ENCODE measurements at places on chromosomes 2 and 18.

- no peak for DNase-seq
These were observed 83.2 kb upstream of the CYP1B1 start for GRCh38 chr2:38159191-38159590.

GRCh38 chr2:159046966-159047365 lies 78.5 kb downstream of the TANC1 start:
- DNase-seq = peak; percentile 44

- no peak for DNase-seq
These were observed 8.1 kb upstream of the DUSP2 start for GRCh38 chr2:96153291-96153713.

DNA sequence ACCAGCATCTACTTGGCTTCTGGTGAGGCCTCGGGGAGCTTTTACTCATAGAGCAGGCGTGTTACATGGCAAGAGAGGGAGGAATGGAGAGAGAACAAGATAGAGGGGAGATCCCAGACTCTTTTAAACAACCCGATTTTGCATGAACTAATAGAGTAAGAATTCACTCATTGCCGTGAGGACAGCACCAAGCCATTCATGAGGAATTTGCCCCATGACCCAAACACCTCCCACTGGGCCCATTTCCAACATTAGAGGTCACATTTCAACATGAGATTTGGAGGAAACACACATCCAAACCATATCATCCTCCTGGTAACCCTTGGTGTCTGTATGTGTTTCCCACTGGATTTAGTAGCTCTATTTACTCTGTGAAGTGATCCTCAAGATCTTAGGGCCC lies 249.9 kb upstream of the SP5 start:
- DNase-seq = no peak

DNA sequence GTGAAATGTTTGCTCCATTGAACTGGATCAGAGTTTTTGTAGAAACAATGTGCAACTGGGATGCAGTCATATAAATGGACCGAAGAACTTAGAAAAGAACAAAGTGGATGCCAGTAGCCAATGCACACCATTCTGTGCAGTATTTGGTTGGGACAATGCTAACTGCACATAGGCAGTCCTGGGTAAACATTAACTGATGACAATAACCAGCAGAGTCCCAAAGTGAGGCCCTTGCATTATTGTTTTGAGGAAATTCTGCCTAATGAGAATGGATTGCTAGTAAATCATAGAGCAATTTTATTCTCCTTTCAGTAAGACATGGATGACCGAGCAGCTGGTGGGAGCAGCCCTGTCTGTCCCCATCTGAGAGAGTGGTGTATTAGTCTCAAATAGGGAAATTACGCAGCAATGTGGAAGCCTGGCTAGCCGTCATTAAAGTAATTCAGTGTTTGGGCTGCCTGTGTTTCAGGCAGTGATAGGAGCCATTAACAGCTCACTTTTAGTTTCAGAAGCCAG lies 94.9 kb downstream of the KCTD1 start:
- no peak for DNase-seq

DNA sequence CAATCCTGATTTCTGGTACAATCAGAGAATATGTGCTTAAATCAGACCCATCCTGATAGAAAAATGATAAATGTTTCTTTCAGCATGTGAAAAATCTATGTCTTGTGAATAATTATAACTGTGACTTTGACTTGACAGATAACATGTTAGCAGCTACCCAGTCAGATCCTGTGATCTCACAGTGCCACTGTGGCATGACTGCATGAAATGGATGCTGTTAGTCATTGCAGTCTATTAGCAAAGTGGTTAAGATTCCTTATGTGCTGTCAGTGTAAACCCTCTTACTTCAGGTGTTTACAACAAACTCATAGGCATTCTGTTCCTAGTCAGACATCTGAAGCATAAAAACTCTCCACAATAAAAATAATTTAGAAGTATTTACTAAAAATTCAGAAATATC lies 244.6 kb upstream of the RND3 start:
- DNase-seq = no peak

DNA sequence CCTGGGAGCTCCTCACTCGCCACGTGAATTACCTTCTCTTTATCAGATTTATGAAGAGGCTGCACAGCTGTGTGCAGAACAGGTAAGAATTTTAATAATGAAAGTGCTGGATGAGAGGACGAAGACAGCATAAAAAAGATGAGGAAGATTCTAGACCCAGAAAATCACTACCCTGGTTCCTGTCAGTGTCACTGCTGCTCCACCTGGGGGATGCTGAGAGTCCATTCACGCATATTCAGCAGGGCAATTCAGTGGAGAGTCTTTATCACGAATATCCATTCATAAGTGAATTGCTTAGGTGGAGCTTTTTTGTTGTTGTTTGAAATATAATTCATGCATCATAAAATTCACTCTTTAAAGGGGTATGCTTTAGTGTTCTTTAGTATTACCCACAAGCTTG lies 52.0 kb downstream of the MRPL33 start:
- no peak for DNase-seq

GRCh38 chr18:57806978-57807285 lies 3.8 kb upstream of the ATP8B1 start:
- no peak for DNase-seq

- DNase-seq = no peak
These were observed 334.8 kb downstream of the DYSF start for GRCh38 chr2:71788186-71788525.

DNA sequence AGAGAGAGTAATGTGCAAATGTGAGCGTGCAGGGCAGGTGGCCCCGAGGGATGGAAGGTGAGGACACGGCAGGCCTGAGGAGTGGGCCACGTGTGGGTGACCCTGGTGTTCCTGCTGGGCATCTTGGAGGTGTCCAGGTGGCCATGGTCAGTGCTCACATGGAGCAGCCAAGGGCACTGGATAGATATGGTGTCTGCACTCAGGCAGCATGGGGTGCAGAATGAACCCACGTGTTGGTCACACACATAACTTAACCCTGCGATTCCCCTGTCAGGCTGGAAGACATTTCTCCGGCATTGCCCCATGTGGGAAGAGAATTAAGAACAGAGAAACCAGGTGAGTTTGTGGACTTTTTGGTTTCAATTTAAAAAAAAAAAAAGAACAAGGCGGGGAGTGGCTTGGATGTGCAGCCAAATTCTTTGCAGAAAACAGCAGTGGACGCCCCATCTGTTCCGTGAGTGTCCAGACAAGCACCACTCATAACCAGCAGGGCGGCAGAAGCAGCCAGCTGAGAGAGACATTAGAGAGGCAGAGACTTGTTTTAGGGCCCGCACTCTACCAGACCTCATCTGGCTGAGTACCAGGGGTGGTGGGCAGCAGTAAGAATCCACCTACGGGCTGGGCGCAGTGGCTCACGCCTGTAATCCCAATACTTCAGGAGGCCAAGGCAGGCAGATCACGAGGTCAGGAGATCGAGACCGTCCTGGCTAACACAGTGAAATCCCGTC lies 249.8 kb downstream of the ACKR3 start:
- DNase-seq = no peak

GRCh38 chr2:222790932-222791331 lies 69.9 kb upstream of the ACSL3 start:
- no peak for DNase-seq

DNA sequence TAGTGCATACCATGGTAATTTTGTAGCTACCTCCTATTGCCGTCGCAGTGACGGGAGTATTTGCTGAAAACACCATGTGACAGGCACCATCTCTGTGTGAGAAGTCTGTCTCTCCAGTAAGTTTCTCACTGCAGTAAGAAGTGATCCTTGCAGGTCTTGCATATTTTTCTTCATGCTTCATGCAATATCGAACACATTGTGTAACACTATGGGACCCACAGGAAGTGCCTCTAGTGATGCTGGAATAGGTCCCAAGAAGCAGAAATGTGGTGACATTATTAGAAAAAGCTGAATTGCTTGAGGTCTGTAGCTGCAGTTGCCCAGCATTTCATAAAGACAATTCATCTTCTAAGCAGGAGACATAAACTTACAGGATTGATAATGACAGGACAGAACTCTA lies 167.6 kb downstream of the DCDC2C start:
- no peak for DNase-seq

- no peak for DNase-seq
These were observed 130.7 kb downstream of the WDSUB1 start for GRCh38 chr2:159155791-159156190.

GRCh38 chr2:236400594-236401360 lies 136.6 kb upstream of the ASB18 start:
- no peak for DNase-seq

- DNase-seq = no peak
These were observed 77.1 kb upstream of the B3GNT7 start for GRCh38 chr2:231318436-231318835.

DNA sequence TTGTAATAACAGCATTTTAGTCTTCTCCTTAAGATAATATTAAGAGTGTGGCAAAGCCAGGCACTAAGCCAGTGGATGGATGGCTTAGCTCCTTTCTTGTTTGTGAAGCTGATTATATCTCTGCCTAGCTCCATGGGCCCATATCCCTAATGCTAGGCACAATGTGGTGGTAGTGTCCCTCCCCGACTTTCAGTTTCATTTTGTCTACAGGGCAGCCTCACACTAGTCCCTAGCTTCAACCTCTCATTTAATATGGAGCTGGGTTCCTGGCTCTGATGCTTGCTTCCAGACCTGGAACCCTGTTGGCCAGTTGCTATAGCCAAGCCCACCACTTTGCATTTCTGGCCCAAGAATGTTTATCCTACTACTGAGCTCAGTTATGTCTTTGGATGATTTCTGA lies 437.0 kb upstream of the MEIS1 start:
- DNase-seq = no peak

DNA sequence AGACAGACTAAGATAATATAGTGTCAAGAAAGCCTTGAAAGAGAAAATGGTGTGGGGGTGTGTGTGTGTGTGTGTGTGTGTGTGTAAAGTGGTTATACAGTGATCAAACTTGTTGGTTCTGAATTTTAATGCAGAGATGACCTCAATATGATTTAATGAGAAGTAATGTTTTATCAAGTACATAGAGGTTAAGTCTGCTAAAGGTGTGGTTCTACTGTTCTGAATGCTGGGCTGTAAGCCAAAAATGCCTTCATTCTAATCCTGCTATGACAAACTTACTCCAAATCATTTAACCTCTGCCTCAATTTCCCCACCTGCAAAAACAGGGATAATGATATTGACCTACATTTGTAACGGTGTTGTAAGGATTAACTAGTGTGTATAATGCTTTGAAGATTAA lies 87.9 kb downstream of the WDPCP start:
- no peak for DNase-seq

DNA sequence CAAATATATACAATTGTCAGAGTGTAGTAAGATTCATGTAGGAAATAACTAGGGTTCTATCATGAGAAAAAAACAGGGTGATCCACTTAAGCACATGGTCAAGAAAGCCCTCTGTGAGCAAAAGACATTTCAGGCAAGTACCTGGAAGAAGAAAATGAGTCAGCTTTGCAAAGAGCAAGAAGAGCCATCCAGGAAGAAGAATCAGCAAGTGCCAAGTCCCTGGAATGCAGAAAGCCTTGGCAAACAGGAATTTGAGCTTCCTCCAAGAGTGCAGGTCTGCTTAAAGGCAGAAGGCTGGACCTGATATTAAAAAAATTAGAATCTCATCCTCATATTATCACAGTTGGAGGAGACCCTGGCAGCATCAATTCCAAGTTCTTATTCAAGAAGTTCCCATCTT lies 188.5 kb upstream of the CELF4 start:
- DNase-seq = no peak

GRCh38 chr18:57915248-57915647 lies 112.1 kb upstream of the ATP8B1 start:
- DNase-seq = no peak

DNA sequence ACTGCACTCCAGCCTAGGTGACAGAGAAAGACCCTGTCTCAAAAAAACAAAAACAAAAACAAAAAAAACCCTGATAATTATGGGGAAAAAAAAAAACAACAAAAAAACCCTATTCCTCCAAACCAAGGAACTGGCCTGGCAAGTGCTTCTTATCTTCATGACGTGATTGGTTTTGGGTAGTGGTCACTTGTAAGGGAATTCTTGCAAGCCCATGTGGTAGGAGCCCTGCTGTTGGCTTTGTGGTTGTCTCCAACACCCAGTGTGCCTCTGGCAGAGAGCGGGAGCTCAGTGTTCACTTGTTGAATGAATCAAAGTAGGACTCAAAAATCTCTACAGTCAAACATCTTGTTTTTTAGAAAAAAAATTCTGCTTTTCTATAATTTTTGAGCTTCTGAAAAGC lies 6.0 kb downstream of the GALM start:
- no peak for DNase-seq

- DNase-seq = no peak
These were observed 61.4 kb upstream of the LYPD1 start for GRCh38 chr2:132731441-132731840.

DNA sequence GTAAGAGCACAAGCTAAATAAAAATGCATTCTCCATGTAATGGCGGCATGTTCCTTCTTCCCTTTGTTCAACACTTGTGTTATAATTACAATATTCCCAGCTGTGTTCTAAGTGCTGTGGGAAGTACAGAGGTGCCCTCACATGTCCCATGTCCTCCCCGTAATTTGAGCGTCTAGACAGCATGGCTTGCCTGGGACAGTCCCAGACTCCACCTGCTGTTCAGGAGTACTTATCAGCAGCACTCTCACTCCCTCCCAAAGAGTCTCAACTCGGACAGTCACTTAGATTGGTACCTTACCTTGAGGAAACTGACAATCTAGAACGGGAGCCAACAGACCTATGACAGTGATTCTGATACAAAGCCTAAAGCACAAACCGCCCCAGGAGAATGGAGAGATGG lies 370.5 kb downstream of the EIPR1 start:
- DNase-seq = no peak

GRCh38 chr2:133854603-133855200 lies 286.4 kb upstream of the NCKAP5 start:
- no peak for DNase-seq

- DNase-seq = no peak
These were observed 177.7 kb downstream of the SEPTIN10 start for GRCh38 chr2:109435901-109436598.

- no peak for DNase-seq
These were observed 48.0 kb downstream of the COA5 start for GRCh38 chr2:98560256-98560771.

- no peak for DNase-seq
These were observed 863.7 kb downstream of the MBD2 start for GRCh38 chr18:53360501-53361443.

DNA sequence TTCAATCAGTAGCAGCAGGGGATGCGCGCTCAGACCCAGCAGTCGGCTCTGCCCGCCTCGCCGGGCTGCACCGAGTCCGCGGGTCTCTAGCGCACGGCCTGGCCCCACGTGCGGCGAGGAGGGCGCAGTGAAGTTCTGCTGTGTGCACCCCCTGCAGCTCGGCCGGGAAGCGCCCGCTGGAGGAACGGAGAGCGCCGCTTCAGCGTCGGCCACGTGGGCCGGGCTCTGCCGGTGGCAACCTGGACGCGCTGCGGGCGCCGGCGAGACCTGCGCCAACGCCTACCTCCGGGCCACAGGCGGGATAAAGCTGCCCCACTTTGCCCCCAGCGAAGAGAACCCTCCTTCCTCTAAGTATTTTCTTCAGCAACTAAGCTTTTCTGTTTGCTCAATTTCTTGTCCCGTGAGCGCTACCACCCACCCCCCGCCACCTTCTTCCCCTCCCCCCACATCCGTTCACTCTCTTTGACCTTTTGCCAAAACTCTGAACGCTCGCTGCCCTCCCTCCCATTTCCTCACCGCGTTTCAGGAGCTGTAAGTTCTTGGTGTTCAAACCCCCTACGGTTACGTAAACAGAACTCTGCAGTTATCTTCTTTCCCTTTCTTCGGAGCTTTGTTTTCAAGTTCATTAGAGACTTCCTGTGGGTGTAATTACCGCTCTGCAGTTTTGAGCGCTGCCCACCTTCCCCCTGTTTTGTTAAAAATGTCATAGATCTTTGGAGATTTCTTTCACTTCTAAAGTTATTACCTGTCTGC lies 42.6 kb upstream of the EDAR start:
- DNase-seq = peak; percentile 42

- no peak for DNase-seq
These were observed 1217.0 kb upstream of the ZEB2 start for GRCh38 chr2:145736871-145737270.
